ENCODE measurements at places on chromosomes 11 and 22.
A peak's percentile ranks its signal among the peaks of the same experiment; 100 is the strongest.

GRCh38 chr11:27353593-27354358, 9.2 kb downstream of the CCDC34 start:
- no peak for DNase-seq

DNA sequence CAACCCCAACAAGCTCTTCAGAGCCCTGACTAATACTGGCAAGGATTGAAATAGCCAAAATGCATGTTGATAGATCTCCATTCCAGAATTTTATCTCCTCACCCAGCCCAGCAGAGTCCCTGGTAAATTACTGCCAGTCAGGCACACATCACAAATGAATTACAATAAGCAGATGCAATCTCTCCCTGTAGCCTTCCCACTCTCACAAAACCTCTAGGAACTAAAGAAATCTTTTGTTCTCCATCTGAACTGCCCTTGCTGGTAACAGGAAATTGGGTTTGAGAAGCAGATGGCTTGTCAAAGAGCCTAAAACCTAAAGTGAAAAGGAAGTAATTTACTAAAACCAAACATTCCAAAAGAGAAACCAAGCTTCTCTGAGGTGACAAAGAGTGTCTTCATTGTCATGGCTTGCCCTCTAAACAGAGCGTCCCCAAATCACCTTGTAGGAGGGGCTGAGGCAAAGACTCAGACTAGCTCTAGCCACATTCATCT, 59.5 kb downstream of the FAM168A start:
- DNase-seq, result no peak

DNA sequence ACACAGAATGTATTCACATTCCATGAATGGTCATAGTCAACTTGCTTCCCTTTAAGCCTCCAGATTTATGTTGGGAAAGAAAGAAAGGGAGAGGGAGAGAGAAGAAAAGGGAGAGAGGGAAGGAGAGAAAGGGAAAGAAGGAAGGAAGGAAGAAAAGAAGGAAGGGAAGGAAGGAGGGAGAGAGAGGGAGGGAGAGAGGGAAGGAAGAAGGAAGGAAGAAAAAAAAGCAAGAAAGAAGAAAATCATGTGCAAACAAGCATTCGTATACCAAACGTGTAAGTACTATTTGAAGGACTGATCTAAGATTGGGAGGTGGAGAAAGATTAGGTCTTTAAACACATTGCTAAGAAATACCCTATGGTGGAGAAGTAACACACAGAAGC, 23.9 kb upstream of the ARHGAP20 start:
- no peak for DNase-seq

- DNase-seq, result no peak
Measured at GRCh38 chr22:28574159-28574788, 105.4 kb downstream of the TTC28 start.

DNA sequence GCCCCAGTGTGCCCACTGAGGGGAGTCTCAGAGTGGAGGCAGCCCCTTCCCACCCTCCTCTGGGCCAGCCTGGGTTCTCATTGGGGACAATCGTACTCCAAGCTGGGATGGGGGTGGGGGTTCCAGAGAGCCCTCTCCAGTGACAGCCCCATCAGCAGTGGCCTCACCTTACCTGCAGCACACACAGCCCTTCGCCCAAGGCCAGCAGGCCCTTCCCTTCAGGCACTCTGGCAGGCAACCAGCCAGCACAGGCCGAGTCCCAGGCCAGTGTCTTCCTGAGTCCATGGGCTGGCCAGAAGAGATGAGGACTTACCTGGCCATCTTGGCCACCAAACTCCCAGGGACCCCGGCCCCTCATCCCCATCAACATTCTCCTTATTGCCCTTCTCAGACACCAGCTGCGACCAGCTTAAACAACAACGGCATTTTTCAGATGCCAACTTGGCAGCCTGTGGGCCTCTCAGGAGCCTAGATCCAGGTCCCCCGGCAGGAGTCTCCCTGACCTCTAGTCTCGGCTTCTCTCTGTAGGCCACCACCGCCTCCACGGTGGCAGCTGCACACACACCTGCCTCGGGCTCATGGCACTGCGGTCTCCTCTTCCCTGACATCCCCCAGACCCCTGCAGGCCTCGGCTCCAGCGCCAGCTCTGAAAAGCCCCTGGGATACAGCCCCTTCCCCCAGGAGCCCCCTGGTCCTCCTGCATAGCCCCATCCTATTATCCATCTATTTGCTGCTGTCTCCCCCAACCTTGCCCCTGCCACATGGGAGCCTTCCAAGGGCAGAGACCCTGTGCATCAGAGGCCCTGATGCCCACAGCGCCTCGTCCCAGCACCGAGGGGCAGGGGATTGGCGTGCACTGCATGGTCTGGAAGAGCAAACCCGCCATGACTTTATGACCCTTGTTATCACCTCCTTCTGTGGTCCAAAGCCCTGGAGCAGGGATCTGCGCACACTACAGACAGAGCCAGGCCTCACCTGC, 111.2 kb upstream of the FGF3 start:
- DNase-seq, result no peak

GRCh38 chr11:120034176-120034875, 103.6 kb downstream of the TRIM29 start:
- DNase-seq, result no peak

GRCh38 chr11:66015936-66016792, 4.4 kb downstream of the CST6 start:
- DNase-seq, result no peak

- DNase-seq, result no peak
Measured at GRCh38 chr11:133819114-133819513, 26.2 kb downstream of the SPATA19 start.

DNA sequence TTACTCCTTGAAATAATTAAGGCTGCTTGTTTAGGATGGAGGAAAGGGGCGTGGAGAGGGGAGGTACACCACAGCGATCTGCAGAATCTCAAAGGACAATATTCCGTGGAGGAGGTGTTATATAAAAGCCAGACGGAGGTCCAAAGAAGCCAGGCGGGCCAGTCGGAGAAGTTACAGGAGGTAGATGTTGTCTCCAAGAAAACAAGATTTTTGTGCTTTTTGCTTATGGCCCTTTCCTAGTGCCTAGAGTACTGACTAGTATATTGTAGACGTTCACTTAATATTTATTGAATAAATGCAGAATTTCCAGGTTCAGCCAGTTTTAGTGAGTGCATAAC, 761 bp downstream of the ZDHHC13 start:
- no peak for DNase-seq

DNA sequence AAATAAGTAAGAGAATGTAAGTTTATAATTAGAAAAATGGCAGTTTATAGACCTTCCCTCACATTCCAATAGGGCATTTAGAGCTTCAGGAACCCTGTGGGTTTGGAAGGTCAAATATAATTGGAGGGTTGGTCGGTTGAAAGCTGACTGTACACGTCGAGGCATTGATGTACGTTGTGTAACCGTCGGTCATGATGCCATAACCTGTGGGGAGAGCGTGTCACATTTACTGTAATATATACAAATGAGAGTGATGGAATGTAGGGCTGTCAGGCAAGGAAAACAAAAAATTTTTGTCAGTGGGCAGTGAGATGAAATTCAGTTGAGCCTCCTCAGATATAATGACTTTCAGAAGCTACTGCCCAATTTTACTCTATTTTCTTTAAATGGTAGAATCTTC, 88.5 kb downstream of the ARL14EP start:
- no peak for DNase-seq

- DNase-seq, result no peak
Measured at GRCh38 chr11:84019571-84020194, 733.5 kb upstream of the CCDC90B start.

DNA sequence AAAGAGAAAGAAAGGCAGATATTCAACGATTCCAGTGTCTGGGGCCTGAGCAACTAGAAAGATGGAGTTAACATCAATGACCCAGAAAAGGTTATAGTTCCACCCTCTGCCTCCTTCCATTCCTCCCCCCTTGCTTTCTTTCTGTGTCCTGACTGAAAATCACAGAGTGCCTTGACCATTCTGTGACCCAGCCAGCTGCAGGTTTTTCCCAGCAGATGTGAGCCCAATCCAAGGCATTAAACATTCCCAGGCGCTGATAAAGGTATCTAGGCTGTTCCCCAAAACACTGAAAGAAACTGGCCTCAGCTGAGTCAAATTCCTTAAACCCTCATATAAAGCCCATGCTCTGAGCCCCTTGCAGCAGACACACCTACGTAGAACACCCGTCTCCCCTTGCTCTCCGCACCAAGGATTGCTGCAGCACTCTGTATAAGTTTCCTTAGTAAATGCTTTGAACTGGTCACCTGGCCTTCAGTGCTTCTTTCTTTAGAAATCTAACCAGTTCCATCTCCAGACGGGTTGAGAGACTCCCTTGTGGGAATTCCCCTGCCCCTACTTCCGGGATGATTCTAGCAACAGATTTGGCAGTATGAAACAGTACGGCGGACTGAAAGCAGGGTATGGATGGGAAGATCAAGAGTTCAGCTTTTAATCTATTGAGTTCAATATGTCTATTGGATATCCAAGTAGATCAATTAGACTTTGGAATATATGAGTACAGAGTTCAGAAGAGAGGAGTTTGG, 48.8 kb upstream of the ZC3H12C start:
- DNase-seq, result no peak

GRCh38 chr22:45688600-45689080, 17.0 kb downstream of the ATXN10 start:
- DNase-seq, result no peak

DNA sequence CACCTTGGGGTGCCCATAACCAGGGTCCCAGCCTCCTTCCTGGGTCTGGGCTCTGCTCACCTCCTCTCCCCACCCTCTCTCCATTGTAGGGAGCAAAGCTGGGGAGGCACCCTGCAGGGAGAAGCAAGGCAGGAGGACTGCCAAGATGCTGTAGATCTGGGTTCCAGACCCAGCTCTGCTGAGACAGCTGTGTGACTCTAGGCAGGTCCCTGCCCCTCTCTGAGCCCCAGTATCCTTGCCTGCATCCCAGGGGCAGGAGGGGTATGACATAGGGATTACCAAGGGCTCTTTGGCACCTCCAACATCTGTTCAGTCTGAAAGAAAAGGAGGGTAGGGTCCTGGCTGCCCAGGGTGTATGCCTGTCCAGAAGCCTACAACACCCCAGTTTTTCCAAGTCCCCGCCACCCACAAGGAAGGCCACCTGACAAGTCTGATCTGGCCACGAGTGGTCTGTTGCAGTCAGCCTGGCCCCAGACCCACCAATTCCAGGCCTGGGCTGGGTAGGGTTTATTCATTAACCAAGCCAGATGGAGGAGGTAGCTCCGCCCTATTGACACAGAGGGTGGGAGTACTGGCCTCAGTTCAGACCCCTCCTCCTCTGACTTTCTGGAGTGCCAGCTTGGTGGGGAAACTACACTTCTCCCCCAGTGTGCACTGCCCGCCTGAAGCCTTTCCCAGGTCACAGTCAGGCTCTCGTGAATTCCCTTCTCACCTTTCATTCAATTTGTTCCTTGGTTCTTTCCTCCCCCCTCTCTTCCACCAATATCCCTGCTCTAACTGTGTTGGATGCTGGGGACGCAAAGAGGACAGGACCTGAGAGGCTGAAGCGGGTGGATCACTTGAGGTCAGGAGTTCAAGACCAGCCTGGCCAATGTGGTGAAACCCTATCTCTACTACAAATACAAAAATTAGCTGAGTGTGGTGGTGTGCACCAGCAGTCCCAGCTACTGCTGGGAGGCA, 15.0 kb downstream of the STARD10 start:
- no peak for DNase-seq

DNA sequence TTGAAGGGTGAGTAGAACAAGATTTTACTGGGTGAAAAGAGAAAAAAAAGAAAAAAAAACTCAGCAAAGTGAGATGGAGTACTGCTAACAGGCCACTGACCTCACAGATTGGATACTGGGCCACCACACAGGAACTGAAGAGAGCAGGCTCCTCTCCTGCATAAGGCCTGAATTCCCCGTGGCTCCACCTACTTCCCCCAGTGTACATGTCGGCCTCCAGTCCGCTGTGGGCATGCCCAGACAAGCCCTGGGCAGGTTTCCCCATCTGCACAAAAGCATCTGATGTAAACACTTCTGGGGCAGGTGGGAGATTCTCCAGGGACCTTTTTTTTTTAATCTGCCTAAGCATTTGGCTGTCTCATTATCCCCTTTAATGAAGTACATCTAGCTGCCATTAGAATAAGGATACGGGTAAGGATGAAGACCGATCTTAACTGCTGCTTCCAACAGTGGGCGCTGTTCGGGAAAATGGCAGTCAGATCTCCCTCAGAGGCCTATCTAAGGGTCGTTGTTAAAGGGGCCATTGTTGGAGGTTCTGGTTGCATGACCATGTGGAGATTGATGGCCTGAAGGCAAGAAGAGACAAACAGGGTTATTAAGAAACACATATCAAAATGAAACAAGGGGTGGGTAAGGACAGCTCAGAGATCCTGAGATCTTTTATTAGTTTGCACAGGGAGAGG, 48.5 kb downstream of the MS4A13 start:
- DNase-seq, result peak; percentile 1

DNA sequence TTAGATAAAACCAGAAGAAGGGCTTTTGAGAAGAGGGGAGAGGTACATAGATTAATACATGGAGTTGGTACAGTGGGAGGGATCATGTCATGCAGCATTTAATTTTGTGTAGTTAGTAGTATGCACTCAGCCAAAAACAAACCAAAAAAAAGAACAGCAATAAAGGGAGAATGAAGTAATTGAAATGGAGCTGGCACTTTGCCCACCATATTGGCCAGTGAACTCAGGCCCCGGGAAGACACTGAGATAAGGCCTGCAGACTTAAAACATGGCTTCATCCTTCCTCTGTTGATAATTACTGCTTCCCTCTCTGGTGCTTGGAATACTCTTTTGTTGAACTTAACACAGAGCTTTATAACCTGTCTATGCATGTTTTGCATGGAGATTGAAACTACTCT, 3.1 kb downstream of the PANX1 start:
- DNase-seq, result peak; percentile 31

GRCh38 chr11:119585043-119585781, 143.8 kb downstream of the NECTIN1 start:
- DNase-seq, result peak; percentile 85

GRCh38 chr11:11584937-11585336, 36.9 kb downstream of the GALNT18 start:
- DNase-seq, result no peak

DNA sequence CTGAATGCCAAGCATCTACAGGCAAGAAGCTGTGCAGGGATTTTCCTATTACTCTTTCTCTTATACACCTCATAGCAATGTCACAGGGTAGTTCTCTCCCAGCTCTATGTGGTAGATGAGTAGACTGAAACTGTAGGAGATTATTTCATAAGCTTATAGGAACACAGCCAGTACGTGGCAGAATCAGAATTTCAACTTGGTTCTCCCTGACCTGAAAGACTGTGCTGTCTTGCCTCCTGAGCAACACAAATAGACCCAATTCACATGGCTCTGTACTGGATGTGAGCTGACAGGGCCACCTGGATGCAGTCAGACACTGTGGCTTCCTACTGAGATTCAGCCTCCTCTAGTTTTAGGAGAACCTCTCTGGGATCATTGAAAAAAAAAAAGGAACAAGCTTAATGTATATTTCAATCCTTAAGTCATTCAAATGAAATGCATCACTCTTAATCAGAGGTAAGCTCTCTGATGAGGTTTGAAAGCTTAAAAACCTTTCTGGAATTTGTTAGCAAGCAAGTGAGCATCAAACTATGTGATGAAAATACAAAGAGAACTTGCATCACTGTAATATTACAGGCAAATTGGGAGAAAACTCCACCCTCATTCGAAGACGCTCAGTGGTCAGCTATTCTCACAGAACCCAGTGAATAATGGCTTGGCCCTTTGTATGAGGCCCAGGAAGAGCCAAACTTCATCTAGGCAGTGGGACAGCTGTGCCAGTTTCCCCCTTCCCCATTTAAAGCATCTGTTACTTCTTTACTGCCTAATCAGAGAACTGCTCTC, 1039.3 kb downstream of the NTM start:
- no peak for DNase-seq

GRCh38 chr11:32034680-32035079, 56.2 kb upstream of the RCN1 start:
- DNase-seq, result no peak
